ENCODE measurements at places on chromosomes 1 and 21.

- DNase-seq = no peak
Measured at GRCh38 chr1:51442616-51443015, 76.5 kb downstream of the EPS15 start.

DNA sequence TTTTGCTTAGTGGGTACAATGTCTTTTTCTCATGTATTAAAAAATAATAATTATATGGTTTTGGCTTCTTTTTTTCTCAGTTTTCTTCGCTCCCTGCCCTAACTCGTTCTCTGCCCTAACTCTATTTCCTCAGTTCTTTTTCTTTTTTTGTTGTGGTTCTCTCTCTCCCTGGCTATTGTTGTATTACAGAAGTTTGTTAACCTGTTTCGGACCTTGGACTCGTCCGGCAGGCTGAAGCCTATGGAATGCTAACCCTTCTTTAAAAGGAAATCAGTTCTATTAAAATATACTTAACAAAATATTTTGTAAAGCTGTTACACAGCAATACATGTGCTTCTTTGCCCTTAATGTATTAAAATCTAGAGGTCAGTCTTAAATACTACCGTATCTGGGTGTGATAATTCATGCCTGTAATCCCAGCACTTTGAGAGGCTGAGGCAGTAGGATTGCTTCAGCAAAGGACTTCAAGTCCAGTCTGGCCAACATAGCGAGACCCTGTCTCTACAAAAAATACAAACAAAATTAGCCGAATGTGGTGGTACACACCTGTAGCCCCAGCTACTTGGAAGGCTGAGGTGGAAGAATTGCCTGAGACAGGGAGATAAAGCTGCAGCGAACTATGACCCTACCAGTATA is 64.1 kb downstream of the ANGPTL1 start:
- no peak for DNase-seq

- DNase-seq = no peak
Measured at GRCh38 chr1:148363439-148363810, 119.7 kb downstream of the PPIAL4G start.

DNA sequence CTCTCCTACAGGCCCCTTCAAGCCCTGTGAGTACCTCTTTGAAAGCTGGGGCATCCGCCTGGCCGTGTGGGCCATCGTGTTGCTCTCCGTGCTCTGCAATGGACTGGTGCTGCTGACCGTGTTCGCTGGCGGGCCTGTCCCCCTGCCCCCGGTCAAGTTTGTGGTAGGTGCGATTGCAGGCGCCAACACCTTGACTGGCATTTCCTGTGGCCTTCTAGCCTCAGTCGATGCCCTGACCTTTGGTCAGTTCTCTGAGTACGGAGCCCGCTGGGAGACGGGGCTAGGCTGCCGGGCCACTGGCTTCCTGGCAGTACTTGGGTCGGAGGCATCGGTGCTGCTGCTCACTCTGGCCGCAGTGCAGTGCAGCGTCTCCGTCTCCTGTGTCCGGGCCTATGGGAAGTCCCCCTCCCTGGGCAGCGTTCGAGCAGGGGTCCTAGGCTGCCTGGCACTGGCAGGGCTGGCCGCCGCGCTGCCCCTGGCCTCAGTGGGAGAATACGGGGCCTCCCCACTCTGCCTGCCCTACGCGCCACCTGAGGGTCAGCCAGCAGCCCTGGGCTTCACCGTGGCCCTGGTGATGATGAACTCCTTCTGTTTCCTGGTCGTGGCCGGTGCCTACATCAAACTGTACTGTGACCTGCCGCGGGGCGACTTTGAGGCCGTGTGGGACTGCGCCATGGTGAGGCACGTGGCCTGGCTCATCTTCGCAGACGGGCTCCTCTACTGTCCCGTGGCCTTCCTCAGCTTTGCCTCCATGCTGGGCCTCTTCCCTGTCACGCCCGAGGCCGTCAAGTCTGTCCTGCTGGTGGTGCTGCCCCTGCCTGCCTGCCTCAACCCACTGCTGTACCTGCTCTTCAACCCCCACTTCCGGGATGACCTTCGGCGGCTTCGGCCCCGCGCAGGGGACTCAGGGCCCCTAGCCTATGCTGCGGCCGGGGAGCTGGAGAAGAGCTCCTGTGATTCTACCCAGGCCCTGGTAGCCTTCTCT is 23.5 kb downstream of the UBE2T start:
- DNase-seq = no peak

- no peak for DNase-seq
Measured at GRCh38 chr1:40421431-40422384, 28.6 kb upstream of the ZFP69B start.

DNA sequence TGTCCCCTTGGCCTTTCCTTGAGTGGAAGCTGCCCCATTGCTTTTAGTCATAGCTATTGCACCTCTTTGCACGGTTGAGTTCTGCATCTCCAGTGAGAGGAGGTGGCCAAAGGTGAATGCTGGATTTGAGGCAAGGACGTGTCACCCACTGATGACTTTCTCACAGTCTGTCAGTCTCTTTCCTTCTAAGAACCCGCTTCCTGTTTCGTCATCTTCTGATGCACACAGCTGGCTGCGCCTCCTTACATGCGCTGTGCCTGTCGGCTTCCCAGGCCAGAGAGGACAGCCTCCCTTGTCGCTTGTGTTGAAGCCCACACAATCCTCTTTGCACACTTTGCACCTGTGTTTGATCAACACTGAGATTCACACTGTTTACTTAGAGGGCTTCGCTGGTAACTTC is 41.8 kb upstream of the PWP2 start:
- peak; percentile 69 for DNase-seq

- no peak for DNase-seq
Measured at GRCh38 chr1:97307568-97307967, 586.0 kb downstream of the PTBP2 start.

GRCh38 chr1:170064821-170065220 is 9.7 kb downstream of the KIFAP3 start:
- DNase-seq = no peak

All from T-cell (primary cell).